ENCODE measurements at places on chromosomes 13 and 19.

DNA sequence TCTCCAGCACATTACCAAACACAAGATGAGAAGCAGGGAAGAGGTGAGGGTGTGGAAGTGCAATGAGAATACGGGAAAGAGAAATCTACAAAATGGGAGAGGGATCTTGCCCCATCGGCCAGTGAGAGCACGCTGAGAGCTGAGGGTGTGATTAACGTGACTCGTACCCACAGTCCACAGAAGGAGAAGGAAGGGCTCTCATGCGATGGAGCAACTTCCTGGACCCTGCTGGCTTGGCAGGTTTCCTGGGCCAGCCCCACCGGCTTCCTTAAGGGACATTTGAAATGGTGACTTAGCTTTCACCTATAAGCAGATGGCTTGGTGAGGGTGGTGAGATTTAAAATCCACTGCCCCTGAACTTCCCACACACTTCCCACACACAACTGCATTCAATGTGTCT is 740.1 kb downstream of the UQCRFS1 start:
- DNase-seq: no peak

GRCh38 chr19:14505488-14506239 is 9.7 kb upstream of the GIPC1 start:
- no peak for DNase-seq

GRCh38 chr19:30314805-30315155 is 57.4 kb upstream of the ZNF536 start:
- no peak for DNase-seq

- no peak for DNase-seq
These were observed 183.0 kb downstream of the RFC3 start for GRCh38 chr13:34000955-34001354.

DNA sequence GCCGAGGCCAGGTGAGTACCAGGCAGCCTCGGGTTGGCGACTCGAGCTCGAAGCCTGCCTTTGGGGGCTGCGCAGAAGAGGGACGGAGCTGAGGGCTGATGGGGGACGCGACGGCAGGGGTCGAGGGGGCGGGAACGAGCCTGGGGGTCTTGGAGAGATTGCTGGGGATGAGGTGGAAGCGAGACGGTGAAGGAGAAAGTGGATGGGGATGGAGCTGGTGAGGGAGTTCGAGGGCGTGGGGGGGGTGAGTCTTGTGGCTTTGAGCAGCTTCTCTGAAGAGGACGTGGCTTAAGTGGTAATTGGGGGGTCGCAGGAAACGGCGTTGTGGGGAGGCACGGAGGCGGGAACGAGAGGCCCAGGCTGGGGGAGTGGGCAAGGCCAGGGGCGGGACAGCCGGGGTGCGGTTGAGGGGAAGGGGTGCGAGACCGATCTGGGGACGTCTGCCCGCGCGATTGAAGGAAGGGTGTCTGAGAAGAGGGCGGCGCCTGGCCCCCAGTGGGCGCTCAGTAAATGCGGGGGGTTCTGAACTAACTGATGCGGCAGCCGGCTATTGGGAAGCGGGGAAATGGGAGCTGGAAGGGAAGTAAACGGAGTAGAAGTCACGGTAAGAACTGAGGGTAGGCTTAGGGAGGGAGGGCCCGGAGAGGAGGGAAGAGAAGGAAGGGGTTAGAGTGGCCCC is 426 bp downstream of the MYO9B start:
- DNase-seq: no peak

DNA sequence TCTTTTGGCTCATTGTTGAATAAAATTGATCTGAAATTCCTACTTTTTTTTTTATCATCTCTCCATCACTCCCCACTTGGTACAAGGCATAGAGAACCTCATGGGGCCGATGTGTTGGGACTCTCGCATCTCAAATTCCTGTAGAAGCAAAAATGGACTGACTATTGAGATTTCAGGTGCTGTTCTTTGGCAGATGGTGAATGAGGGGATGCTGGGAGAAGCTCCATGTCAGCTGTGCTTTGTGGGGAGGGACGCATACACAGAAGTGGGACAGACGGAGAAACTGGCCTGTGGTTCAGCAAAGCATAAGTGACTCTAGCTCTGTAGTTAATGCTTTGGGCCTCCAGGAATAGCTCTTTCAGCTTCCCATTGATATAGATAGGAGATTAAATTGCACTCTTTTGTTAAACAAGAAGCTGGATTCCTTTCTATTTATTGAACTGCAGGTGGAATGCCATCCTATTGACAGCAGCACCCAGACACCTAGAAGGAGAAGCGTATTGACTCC is 194.5 kb upstream of the RNF113B start:
- DNase-seq: no peak

DNA sequence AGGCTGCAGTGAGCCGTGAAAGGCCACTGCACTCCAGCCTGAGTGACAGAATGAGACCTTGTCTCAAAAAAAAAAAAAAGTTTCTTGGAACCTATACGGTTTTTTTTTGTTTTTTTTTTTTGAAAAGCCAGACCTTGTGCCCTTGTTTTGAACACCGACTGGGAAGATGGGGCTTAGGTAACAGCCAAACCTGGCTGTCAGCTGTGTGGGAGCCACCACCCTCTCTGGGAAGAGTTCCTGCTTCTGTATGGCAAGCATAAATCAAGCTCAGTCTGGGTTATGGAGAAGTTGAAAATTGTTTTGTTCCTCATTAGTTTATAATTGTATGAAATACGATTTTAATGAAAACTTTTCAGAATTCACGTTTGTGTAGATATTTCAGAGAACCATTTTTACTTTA is 39.5 kb downstream of the MPHOSPH8 start:
- DNase-seq: no peak

GRCh38 chr19:7861619-7862412 is 12.4 kb downstream of the PRR36 start:
- no peak for DNase-seq

DNA sequence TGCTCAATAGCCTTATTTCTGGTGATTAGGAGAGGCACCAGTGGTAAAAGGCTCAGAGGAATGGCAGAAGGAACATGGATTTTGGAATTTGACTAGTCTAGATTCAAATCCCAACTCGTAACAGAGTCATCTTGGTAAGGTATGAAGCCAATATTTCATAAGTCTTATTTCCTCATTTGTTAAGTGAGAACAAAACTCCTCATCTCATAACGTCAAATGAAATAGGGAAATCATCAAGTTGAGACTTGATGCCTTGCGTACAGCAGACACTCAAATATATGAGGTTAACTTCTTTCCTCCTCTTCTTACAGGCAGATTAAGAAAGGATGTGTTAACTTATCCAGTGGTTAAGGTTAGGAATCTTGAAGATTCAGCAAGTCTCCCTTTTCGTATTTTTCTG is 189.2 kb downstream of the DLEU7 start:
- no peak for DNase-seq
